Peyer's patch (tissue), 4 donors: ENCODE measurements at places on chromosomes 16 and 17. TPM values are rescaled to one million over a fixed set of nuclear protein-coding genes. Genes with fewer than 3 reads are reported as not detected.

ATP6V0A1 gene
- total RNA-seq = 191 TPM

TNFRSF13B gene
- not detected for total RNA-seq

GALNS gene
- 161 TPM for total RNA-seq

OR1A1 gene
- not detected for total RNA-seq

RCVRN gene
- total RNA-seq = not detected

SSTR5 gene
- 2.1 TPM for total RNA-seq

MMP15 gene
- 13.2 TPM for total RNA-seq

C17orf78 gene
- 99.6 TPM for total RNA-seq

HOXB6 gene
- 98.4 TPM for total RNA-seq

TMEM220 gene
- total RNA-seq = 56.1 TPM

PLLP gene
- total RNA-seq = 120 TPM

PLEKHG4 gene
- total RNA-seq = 16.5 TPM

TRAPPC1 gene
- total RNA-seq = 39.8 TPM

RNF112 gene
- total RNA-seq = 1.8 TPM

GCGR gene
- total RNA-seq = not detected

NUFIP2 gene
- total RNA-seq = 31.9 TPM

HBM gene
- not detected for total RNA-seq

LRRC46 gene
- total RNA-seq = 0.40 TPM

SOST gene
- total RNA-seq = not detected

MMP2 gene
- total RNA-seq = 135 TPM

SLC26A11 gene
- 36.3 TPM for total RNA-seq

HOXB8 gene
- total RNA-seq = 10.7 TPM

TMEM106A gene
- total RNA-seq = 54.5 TPM

GNGT2 gene
- not detected for total RNA-seq

GPRC5B gene
- total RNA-seq = 7.4 TPM

FOXJ1 gene
- not detected for total RNA-seq

CPNE2 gene
- total RNA-seq = 26.4 TPM

LPO gene
- total RNA-seq = not detected

SPIRE2 gene
- total RNA-seq = 45.5 TPM
